ENCODE measurements at places on chromosomes 4 and X.

GRCh38 chr4:174544496-174544895, 22.2 kb upstream of the HPGD start:
- no peak for DNase-seq

- DNase-seq, result no peak
Measured at GRCh38 chrX:39873117-39873516, 224.6 kb downstream of the BCOR start.

- peak; percentile 79 for DNase-seq
Measured at GRCh38 chr4:56821381-56822243, at the start of gene SPINK2. Gene SPINK2 (minus strand): TSS chr4:56821701. CDS start chr4:56821662, 39 bp downstream.

- DNase-seq, result no peak
Measured at GRCh38 chrX:10986616-10987015, 124.5 kb upstream of the HCCS start.

GRCh38 chr4:76302826-76303438, 3.6 kb upstream of the STBD1 start:
- DNase-seq, result no peak

- DNase-seq, result no peak
Measured at GRCh38 chr4:83180431-83180968, 66.0 kb upstream of the PLAC8 start.

DNA sequence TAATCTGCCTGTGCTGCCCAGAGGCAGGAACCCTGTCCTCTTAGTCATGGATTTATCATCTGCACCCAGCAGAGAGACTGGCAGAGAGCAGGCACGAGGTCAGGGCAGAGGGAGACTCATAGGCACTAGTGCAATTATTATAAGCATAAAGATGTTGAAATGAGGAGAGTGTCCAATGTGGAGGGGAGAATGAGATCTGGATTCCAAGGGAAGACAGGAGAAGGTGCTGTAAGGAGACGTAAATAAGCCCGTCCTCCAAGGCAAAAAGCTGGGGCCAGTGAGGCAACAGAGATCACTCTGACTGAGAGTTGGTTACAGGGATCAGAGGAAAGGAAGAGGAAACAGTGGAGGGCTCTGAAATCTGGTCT, 406.2 kb downstream of the MAPK10 start:
- no peak for DNase-seq

- DNase-seq, result no peak
Measured at GRCh38 chr4:6655924-6656323, 15.4 kb downstream of the MRFAP1 start.

DNA sequence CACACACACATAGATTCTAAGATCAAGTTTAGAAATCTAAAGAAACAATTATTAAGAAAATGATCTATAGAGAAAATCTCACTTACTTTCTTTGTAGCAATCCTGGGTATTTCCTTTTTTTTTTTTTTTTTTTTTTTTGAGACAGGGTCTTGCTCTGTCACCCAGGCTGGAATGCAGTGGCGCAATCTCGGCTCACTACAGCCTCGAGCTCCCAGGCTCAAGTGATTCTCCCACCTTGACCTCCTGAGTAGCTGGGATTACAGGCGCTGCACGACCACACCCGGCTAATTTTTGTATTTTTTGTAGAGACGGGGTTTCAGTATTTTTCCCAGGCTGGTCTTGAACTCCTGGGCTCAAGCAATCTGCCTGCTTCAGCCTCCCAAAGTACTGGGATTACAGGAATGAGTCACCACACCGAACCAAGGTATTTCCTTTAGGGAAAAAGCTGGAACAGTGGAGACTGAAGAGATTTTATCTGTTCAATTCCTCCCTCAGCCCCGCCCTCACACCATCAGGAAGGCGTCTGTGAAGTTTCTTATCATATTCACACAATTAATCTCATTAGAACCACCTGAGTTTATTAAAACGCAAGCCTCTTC, at the start of gene TRIML2:
Gene TRIML2, minus strand, starts transcription at position 447 of the 599 bp plus-strand sequence. CDS start 4,235 bp downstream, outside the sequence.
- DNase-seq, result no peak

DNA sequence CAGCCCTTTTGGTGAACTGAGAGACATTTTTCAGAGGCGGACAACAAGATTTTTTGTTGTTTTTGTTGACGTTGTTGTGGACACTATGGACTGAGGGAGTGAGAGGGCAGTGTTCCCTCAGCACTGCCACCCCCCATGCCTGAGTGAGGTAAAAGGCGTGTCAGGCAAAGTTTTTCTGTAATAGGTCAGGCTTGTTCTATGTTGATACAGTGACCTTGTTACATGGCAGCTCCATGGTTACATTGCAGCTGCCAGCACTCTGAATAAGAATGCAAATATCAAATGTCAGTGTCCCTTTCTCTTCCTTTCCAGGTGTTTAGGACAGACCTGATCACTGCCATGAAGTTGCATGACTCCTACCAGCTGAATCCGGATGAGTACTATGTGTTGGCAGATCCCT, 36.6 kb downstream of the JADE1 start:
- DNase-seq, result no peak

DNA sequence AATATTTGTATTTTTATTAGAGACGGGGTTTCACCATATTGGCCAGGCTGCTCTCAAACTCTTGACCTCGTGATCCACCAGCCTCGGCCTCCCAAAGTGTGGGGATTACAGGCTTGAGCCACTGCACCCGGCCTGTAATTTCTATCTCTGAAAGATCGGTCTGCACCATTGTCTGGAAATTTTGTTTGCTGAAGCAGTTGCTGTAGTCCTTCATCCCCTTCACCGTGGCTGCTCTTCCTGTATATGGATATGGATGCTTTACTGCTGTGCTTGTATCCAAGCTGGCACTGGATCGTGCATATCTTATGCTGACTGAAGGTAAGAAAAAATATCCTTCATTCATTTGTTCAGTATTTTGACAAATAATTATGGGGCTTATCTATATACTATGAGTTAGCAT, 338.4 kb upstream of the GNPDA2 start:
- DNase-seq, result no peak

DNA sequence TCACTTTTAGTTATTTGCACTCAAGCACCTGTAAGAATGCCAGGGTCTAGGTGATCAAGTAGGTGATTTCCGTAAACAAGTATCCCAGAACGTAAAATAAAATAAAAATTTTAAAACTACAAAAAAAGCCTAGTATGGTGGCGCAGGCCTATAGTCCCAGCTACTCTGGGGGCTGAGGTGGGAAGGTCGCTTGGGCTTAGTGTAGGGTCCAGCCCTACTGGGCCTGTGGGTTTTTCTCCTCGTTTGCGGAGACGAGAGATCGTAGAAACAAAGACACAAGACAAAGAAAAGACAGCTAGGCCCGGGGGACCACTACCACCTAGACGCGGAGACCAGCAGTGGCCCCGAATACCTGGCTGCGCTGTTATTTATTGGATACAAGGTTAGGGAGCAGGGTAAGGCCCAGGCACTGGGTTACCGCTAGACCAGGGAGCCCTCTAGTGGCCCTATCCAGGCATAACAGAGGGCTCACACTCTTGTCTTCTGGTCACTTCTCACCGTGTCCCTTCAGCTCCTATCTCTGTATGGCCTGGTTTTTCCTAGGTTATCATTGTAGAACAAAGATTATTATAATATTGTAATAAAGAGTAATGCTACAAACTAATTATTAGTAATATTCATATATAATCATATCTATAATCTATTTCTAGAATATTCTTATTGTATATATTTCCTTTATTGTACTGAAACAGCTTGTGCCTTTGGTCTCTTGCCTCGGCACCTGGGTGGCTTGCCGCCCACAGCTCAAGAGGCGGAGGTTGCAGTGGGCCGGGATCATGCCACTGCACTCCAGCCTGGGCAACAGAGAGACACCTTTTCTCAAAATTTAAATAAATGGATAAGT, 38.4 kb downstream of the SAGE1 start:
- DNase-seq, result peak; percentile 46

GRCh38 chrX:25028726-25029125, 13.0 kb upstream of the ARX start:
- DNase-seq, result no peak

DNA sequence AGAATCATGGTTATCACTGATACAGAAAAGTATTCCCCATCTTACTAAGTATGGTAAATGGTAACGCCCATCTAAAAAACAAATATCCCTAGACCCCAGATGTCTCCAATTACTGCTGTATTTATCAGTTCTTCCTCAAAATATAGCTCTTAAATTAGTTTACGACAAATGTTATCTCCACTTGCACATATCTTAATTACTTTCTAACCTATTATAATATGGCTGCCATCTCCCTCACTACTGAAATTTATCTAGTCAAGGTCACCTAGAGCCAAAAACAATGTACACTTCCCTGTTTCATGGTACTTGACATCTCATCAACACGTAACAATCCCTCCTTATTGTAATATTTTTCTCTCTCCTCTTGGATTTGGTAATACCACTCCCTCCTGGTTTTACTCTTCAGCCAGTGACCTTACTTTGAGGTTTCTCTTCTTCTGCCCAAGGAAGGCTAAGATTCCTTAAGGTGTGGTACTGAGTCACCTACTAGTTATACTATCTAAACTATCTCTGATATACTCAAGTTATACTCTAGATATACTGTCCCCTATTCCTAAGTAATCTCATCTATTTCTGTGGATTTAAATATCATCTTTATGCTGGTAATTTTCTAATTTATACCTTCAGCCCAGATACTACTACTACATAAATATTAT, 8.6 kb downstream of the LCORL start:
- DNase-seq, result no peak

GRCh38 chr4:16775411-16776154, 122.9 kb downstream of the LDB2 start:
- no peak for DNase-seq

GRCh38 chr4:2251795-2252529, 9.9 kb downstream of the MXD4 start:
- DNase-seq, result no peak

GRCh38 chrX:105117621-105118020, 102.9 kb downstream of the TEX13A start:
- DNase-seq, result no peak

DNA sequence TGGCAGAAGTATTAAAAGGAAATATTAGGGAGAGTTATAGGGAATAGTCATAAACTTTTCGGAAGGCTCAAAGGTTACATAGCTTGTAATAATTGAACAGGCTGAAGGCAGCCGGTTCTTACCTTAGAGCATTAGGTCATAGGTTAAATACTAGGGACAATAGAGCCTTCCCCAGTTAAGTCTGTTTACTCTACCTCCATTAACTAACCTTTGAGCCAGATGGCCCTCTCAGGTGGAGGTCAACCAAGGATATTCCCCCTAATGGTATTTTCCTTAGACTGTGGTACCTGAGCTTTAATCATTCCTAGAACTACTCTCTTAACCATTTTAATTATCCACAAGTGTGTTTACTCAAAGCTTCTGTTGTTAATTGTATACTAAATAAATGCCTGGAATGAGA, 920.9 kb upstream of the PABPC4L start:
- no peak for DNase-seq

GRCh38 chrX:14899607-14900006, 26.4 kb downstream of the MOSPD2 start:
- no peak for DNase-seq

DNA sequence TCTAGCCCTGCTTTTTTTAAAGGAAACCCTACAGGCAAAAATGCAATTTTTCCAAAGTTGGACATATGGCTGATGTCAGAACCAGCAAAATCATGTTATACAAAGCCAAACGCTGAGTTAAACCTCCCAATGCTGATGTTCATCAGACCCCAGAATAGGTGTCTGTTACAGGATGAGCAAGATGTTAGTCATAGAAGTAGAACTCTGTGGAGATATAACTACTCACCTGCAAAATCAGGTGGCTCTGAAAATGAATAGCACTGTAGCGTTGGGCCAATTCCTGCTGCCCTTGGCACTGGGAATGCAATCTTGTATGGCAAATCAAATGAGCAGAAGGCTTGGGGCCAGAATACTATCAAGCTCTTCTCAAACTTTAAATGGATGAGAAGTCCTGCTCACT, 634.1 kb downstream of the RPA4 start:
- DNase-seq, result no peak

- no peak for DNase-seq
Measured at GRCh38 chrX:81957900-81958545, 756.1 kb downstream of the SH3BGRL start.

DNA sequence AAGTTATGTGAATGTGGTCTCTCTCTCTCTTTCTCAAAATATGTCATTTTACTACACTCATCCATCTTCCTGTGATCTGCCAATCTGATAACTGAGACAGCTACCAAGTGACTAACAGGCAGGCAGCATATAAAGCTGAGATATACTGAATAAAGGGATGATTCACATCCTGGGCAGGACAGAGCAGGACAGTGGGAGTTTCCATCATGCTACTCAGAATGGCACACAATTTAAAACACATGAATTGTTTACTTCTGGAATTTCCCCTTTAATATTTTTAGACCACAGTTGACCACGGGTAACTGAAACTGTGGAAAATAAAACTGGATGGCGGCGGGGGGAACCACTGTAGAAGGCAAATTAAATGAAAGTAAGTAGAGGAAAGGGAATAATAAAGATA, 58.6 kb upstream of the DCTD start:
- no peak for DNase-seq

DNA sequence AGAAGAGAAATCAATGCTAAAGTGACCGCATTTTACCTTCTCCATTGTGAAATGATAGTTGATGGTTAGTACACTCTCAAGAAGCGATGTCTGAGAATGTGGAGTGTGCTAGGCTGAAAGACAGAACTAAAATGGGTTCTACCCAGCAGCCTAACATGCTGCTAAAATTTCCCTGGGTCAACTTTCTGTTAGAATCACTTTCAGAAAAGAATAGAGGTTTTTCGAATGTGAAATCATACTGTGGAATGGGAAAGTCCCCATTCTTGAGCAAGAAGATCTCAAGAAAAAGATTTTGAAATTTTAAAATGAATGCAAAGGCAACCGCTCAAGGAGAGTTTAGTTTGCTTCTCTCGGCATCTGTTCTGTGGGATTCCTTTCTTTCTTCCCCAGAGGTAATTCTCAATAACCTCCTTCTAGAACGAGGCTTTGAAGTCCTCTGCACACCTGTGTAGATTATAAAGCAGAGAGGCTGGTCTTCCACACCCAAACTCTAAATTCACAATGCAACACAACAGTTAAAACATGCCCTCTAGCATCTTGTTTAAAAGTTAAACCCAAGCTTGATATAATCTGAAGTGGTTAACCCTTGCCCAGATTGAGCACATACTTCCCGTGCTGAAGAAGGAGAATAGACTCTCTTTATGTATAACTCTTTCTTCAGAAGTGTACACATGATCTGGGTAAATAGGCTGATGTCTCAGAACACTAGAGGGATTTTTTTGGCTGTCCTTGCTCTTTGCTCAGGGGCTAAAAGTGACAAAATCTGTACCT, 208.7 kb upstream of the KLF3 start:
- DNase-seq, result no peak

- DNase-seq, result no peak
Measured at GRCh38 chr4:101039367-101039766, 308.0 kb downstream of the PPP3CA start.

GRCh38 chr4:1715002-1715758, 3.1 kb upstream of the SLBP start:
- no peak for DNase-seq

GRCh38 chrX:17563515-17563914, 173.8 kb upstream of the SCML1 start:
- no peak for DNase-seq

- DNase-seq, result no peak
Measured at GRCh38 chrX:154730253-154730891, 20.5 kb downstream of the GAB3 start.

- no peak for DNase-seq
Measured at GRCh38 chr4:144208074-144208473, 67.6 kb upstream of the GYPA start.

Data from activated T-cell treated with anti-CD3 and anti-CD28 coated beads, Interleukin-2, amount 50 U/mL, for 1 hour (primary cell).